ENCODE measurements at places on chromosomes 7 and 10.

GRCh38 chr7:24201226-24201625 is 82.8 kb upstream of the NPY start:
- DNase-seq: no peak

- no peak for DNase-seq
Observed at GRCh38 chr7:4634166-4634565, 47.9 kb upstream of the FOXK1 start.

- DNase-seq: no peak
Observed at GRCh38 chr10:49282306-49282705, 16.7 kb upstream of the C10orf71 start.

DNA sequence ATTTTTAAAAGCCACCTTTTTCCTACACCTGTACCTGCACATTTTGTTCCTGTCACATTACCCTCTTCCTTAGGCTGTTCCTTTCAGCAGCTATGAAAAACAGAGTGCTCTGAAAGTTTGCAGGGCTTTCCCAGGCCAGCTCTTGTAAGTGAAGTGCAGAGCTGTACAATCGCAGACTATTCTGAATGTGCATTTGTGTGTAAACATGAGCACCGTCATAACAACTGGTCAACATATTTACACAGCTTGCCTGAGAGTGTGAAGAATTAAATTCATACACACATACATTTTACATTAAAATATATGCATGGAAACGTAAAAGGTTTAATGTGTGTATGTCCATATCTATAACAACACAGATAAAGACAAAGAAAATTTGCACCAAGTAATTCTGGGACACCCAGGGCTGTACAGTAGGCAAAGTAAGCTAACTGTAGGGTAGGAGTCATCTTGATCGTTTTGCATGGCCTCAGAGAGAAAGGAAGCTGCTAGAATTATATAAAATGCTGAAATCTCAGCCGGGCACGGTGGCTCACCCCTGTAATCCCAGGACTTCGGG is 23.6 kb upstream of the LYZL1 start:
- DNase-seq: no peak

DNA sequence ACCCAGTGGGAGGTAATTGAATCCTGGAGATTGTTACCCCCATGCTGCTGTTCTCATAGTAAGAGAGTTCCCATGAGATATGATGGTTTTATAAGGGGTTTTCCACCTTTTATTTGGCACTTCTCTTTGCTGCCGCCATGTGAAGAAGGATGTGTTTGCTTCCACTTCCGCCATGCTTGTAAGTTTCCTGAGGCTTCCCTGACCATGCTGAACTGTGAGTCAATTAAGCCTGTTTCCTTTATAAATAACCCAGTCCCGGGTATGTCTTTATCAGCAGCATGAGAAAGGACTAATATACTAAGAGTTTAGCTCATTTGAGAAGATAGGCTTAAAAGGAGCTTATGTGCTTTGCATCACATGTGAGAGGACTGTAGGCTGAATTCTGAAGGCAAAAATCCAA is 29.3 kb downstream of the TMEM248 start:
- DNase-seq: no peak

GRCh38 chr10:20977300-20977699 is 80.2 kb upstream of the NEBL start:
- peak; percentile 17 for DNase-seq

DNA sequence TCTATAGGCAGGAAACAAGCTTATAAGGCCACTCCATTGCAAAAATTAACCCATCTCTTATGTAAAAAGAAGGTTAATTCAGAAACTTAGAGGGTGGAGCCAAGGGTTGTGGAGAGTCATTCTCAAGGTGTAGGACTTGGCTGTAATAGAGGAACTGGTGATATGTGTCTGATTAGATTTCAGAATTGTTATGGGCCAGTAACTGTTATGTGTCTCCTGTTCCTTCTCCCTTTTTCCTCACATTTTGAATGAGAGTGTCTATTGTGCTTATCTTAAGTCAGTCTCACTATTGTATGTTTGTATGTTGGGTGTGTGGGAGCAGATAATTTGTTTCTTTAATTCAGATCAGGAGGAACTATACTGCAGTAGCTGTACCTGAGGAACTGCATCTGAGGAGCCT is 49.1 kb downstream of the AHCYL2 start:
- no peak for DNase-seq

GRCh38 chr10:5291501-5292195 is 73.1 kb upstream of the UCN3 start:
- DNase-seq: peak; percentile 20

DNA sequence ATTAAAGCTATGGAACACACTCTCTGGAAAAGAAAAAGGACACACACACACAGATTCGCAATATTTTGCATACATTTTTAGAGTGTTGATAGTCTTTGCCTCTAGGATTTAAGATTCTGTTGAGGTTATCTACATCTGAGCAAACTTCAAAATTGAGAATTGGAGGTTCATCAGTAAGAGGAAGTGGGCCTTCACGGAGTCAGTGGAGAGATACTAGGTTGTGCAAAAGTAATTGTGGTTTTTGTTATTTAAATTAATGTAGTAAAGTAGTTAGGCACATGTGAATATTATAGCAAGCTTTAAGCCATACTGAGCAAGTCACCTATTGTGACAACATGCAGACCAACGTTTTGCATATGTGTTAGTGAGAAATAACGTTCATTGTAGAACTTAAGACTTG is 19.8 kb upstream of the NXPH1 start:
- no peak for DNase-seq

GRCh38 chr7:23205577-23205908 is 23.7 kb downstream of the NUP42 start:
- DNase-seq: no peak

DNA sequence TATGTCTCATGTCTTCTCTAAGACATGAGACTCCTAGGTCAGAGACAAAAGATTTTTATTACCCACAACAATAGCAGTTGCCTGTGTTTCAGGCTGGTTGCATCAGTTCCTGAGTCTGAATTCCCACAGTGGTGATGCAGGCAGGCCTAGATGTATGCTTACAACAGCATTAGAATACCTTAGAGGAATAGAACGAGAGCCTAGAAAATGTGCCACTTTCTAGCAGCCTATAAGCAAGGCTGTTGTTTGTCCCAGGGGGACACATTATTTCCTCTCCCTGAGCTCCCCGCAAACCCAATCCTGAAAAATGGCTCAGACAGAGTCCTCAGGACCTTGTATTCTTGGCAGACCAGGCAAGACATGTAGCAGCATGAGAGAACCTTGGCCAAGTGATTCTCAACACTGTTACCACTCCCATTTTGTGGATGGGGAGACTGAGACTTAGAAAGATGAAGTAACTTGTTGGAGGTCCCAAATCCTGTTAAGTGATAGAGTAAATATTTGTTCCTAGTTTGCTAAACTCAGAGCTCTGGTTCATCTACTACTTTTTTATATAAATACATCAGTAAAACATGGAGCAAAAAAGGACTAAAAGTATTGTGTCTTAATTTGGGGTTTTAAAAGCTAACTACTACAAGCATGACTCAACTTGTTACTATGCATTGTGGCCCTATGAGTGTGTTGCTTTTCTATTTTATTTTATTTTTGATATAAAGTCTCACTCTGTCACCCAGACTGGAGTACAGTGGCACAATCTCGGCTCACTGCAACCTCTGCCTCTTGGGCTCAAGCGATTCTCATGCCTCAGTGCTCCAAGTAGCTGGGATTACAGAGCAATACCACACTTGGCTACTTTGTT is 14.2 kb downstream of the VTI1A start:
- DNase-seq: no peak
